Activated naive CD4-positive, alpha-beta T cell (primary cell): ENCODE measurements at places on chromosomes 3 and 15.

GRCh38 chr3:151082880-151083838, 2.3 kb upstream of the MED12L start:
- no peak for DNase-seq

DNA sequence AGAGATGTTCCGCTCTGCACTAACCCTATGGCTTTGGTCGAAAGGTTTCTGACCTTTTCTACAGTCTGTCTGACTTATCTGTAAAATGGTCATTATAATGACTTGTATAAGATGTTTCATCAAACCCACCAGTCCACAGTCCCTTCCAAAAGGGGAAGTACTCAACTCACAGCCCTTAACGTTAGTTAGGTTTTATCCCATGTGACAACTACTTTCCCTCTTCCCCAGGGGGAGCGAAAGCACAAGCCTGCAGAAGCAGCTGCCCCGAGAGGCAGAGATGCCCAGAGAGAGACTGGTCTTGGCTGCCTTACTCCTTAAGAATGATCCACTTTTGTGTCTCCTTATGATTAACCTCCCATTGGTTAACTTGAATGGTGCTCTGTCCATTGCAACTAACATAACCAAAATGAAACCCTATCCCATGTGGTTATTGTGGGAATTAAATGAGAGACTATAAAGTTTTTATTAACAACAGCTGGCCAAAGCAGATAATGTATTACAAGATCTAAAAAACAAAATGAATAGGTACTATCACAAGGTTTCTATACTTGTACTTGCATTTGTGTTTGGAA, 6.4 kb downstream of the ASTE1 start:
- no peak for DNase-seq

GRCh38 chr3:141235661-141236171, 4.1 kb downstream of the PXYLP1 start:
- DNase-seq: no peak

GRCh38 chr15:64854526-64854925, 12.8 kb downstream of the PLEKHO2 start:
- no peak for DNase-seq

- DNase-seq: no peak
Observed at GRCh38 chr3:20125897-20126296, 60.1 kb downstream of the SGO1 start.

- DNase-seq: no peak
Observed at GRCh38 chr3:133254151-133254550, 145.7 kb upstream of the BFSP2 start.

- no peak for DNase-seq
Observed at GRCh38 chr3:76387000-76387399, 601.7 kb upstream of the ZNF717 start.

DNA sequence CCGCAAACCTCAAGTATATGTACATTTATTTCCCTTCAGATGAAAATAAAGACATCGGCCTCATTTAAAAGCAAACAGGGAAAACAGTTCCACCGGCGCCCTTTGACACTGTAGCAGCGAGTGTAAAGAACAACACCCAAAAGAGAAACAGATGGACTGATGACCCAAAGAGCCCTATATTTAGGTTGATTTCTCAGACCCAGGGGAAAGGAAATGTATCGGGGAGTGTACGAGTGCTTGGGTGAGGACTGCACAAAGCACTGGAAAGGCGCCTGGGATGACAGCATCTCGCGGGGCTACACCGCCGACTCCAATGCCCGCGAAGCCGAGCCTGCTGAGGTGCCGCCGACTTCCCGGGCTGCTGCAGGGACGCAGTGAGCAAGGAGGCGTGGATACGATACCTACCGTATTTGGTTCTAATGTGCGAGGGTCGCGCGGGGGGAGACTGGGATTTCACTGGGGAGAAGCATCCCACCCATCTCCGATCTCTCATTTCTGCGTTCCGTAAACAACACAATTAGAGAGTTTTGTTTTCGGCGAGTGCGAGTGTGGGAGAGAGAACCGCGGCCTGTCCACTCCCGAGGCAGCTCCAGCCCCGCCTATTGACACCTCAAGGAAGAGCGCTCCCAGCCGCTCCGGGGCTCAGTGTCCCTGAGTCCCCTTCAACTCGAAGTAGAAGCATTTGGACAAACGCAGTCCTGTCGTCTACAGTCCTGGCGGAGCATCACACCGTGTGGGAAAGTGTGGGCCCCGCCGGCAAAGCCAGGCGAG, 2.0 kb downstream of the MECOM start:
- no peak for DNase-seq

- no peak for DNase-seq
Observed at GRCh38 chr15:99149366-99149765, 44.5 kb downstream of the SYNM start.

DNA sequence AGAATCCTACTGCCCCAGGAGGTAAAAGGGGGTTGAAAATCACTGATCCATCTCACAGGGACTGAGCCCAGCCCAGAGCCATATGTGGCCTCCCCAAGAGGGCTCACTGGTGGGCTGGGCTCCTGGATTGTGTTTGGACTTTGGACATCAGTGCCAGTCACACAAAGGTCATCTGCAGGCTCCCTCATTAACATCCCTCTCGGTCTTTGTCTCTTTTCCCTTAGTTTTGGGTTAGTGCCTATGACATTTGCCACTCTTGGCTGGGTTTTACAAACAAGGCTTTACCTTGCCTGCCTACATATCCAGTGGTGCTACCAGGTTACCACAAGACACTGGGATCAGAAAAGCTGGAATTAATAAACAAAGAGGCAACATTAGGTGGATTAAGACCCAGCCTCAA, 27.9 kb downstream of the IFT122 start:
- DNase-seq: no peak

- no peak for DNase-seq
Observed at GRCh38 chr15:62165793-62166375, 799 bp upstream of the C2CD4B start.

- no peak for DNase-seq
Observed at GRCh38 chr3:160796813-160797164, 40.8 kb downstream of the PPM1L start.

GRCh38 chr3:37986479-37987314, 3.9 kb upstream of the VILL start:
- no peak for DNase-seq

DNA sequence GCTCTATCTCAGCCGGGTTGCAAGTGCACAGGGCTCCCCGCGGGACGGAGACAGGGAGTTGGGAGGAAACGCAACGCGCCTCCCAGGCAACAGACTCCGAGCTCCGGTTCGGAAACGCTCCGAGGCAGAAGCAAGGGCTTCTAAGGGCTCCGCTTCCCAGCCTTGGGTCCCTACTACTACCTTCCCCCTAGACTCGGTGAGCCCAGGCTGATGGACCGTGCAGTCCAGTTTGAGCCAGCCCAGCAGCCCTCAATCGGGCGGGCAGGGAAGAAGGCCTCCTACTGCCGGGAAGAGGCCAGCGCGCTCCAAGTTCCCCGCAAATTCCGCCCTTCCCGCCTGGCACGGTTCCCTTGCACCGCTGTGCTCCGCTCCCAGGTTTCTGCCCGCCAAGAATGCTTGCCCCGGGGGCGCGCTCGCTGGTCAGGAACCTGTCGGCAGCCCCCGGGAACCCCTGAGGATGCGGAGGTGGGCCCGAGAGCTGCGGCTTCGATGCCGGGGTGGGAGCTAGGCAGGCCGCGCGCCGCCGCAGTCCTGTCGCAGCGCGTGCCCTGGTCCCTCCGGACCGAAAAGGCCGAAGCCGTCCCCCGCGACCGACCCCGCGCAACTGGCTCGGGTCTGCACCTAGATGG, 728 bp downstream of the TRANK1 start:
- peak; percentile 12 for DNase-seq

DNA sequence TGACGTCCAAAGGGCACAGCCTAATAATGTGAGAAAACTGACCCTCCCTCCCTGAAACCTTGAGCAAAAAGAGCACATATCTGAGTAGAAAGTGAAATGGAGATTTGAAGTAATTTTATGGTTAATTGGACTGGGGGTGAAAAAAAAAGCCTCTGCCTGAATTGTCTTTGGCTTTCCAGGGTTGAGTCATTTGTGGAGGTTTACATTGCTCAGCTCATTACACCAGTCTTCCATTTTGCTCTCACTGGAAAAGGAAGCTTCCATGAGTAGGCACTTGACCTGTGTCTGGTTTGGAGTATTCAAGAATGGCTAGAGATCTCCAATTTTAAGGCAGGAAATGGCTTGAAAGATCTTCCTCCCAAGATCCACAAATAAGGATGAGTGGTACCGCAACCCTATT, 273.9 kb downstream of the PDCD6IP start:
- no peak for DNase-seq

- DNase-seq: no peak
Observed at GRCh38 chr15:66454143-66454542, 43.4 kb downstream of the SNAPC5 start.

DNA sequence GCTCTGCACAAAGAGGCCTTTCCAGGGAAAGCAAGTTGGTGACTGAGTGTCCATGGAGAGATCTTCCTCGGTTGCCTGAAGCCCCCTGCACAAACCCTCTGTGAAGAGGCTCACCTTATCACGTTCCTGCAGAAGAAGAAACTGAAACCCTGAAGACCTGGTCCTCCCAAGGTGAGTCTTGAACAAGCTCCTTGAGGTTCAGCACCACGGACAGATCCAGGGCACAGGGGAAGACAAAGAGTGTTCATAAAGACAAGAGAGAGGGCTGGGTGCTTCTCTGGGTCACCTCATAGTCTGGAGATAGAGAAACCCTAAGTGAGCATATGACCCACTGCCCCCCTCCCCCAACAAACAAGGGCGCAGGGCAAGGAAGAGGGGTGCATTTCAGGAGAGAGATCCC, 21.7 kb upstream of the TBC1D21 start:
- DNase-seq: peak; percentile 4

GRCh38 chr3:72444656-72445223, 403.5 kb downstream of the SHQ1 start:
- no peak for DNase-seq

- DNase-seq: no peak
Observed at GRCh38 chr3:24199775-24200247, 254.7 kb downstream of the NR1D2 start.

GRCh38 chr3:14228681-14229470, 50.3 kb downstream of the LSM3 start:
- DNase-seq: no peak

- peak; percentile 21 for DNase-seq
Observed at GRCh38 chr15:40282869-40283614, at the start of gene ANKRD63. Gene ANKRD63 (minus strand): TSS chr15:40283064. CDS start chr15:40282586, 478 bp downstream.

GRCh38 chr3:63762934-63763550, 56.1 kb upstream of the C3orf49 start:
- DNase-seq: no peak

- DNase-seq: no peak
Observed at GRCh38 chr15:65368302-65369211, 9.2 kb downstream of the IGDCC3 start.

- no peak for DNase-seq
Observed at GRCh38 chr15:73125219-73125618, 73.0 kb downstream of the NEO1 start.

DNA sequence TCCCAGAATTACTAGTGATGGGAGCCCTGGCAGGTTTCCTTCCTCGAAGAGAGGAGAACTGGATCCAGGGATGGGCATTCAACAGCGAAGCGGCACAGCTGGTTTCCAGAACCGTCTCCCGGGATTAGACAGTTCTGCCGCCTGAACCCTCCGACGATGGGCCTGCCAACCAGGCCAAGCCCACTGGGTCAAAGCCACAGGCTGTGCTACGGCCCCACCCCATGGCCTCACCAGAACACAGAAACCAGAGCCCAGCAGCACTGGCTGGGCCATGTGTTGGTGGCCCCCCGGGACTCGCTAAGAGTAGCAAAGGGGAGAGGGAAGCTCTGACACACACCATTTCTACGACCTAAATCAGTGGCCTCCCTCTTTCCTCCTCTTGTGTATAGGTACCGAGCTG, 2.2 kb downstream of the C15orf62 start:
- DNase-seq: no peak

DNA sequence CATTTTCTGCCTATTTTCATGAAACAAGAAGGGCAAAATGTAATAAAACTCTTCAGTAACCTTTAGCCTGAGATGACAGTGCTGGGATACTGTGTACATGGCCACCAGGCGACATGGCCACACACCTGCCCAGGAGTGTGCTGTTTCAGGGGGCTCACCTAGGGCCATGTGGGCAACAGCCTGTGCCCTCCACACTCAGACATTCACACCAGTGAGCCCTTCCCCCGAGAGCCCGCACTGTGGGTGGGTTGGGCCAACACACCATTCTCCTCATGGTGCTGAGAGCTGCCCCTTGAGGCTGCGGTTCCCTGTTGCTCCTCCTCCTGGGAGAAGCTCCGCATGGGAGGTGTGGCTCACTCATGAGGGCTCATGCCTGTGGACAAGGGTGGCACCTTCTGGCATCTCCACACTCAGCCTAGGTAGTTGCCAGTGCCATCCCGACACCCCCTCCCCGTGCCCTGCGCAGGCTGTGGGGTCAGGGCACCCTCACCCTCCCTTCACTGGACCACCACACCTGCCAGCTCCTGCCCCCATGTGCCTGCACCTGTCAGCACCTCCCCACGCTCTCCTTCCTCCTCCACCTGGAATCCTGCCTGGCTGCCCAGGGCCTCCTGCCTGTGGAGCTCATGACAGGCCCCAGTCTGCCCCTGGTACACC, 19.7 kb downstream of the OCA2 start:
- DNase-seq: no peak

DNA sequence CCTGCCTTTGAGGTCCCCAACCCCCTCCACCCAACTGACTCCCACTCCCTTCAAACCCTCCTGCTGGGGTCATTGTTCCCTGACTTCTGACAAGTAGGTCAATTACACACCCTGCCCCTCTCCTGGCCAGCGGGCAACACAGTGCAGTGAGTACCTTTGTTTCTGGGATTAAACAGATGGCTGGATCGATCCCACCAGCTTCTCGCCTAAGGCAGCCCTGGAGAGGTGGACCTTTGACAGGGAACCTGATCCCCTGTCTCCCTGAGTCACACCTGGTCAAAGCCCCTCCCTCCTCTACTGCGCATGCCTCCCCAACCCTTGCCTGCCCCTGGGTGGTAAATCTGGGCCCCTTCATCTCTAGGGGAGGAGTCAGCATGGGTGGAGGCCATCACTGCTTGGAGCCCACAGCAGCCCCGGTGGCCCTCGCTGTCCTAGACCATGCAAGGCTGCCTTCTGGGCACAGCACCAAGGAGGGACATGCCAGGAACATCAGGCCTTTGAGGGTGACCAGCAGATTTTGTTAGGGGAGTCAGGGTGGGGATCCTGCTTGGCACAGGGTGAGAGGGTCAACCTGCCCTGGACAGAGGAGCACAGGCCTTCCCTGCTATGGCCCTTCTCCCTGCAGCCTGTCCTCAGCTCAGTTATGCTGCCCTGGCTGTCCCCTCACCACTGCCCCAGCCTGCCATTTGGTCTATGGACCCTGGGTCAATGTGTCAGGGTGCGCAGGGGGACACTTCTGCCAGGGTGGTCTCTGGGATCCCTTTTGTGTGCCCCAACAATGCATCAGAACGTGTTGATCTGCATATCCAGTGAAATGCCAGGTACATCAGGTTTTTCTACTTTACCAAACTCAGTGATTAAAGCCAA, 9.8 kb upstream of the PRR23E start:
- no peak for DNase-seq

DNA sequence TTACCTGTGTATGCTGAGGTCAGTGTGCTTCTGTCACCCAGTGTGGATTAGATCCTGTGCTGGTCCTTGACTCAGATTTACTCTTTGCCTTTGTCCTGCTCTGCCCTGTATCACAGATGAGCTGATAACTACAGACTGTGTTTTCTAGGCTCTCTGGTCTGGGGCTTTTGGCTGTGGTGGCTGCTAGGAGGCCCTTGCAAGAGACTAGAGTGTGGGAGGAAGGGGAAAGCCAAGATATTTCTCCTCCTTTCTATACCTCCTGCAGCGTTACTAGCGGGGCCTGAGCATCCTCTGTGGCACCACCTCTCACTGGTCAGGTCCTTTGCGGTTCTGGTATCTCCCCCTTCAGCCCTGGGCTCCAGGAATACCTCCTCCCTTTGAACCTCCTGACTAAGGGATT, 282.3 kb upstream of the TBC1D5 start:
- no peak for DNase-seq
